ENCODE measurements at places on chromosomes 12 and 14.

DNA sequence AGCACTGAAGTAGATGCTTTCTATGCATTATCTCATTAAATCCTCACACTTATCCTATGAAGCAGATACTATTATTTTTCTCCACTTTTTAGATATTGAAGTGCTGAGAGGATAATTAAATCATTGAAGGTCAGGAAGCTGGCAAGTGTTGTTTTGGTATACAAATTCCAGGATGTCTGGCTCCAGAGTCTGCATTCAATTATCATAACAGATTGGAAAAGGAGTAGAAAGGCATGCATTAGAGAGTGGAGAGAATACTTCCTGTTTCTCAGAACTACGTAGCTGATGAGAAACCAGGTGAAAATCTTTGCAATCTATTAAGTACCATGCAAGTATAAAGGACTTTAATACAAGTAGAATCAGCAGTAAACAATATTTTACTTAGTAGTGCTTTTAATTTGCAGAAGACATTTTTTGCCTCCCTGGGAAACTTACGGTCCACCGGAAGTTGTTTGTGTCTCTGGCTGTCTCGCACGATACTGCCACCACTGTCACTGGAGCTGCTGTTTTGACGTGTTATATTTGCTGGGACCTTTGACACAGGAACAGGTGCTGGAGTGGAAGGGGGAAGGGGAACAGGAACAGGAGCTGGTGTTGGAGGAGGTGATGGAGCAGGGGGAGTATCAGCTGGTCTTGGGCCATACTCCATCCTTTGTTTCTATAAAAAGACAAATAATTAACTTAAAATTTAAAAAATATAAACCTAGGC lies 158.0 kb downstream of the EPS8 start:
- no peak for DNase-seq

DNA sequence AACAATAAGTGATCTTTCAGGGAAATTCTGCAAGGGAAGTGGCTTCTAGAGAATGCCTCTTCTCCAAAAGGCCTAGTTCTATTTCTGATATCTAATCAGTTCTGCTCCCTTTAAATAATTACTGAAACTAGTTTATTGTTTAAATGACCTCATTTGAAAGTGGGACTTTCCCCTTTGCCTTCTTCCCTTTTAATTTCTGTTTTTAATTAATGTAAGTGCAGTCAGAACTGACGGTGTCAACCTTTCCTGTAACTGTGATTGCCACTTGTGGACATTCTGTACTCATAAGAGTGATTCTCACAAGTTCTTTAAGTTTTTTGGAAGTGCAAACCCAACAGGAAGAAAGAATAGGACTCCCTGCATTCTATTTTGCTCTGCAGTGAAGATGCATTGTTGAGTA lies 265.3 kb upstream of the PLEKHG7 start:
- DNase-seq = no peak

GRCh38 chr14:105021656-105022275 lies 883 bp upstream of the CDCA4 start:
- DNase-seq = peak; percentile 48

DNA sequence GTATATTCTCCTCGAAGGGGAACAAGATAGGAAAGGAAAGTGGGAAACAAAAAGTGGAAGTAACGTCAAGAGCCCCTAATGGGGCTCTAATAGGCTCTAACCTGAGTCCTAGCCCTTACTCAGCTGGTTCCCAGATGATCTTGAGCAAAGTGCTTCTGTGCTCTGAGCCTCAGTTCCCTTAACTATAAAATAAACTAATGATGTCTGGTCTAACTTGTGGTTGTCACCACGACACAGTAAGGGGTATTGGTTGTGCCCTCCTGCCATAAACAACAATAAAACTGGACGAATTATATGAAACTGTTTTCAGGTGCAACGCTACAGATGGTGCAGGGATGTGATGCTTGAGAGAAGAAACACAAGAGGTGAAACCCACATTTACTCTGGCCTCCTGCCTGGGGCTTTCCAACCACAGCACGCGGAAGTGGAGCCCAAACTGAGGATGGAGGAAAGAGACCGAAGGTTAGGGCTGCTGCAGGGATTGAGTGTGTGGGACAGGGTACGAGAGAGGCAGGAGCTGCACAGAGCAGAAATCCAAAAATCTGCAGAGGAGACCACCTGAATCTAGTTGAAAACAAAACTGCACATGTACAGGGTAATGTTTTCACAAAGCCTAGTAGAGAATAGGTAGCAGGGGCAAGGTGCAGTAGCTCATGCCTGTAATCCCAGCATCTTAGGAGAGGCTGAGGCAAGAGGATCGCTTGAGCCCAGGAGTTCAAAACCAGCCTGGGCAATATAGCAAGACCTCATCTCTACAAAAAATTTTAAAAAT lies 45.6 kb upstream of the BCL2L14 start:
- DNase-seq = no peak

- no peak for DNase-seq
Measured at GRCh38 chr12:106633451-106633823, 50.6 kb downstream of the RFX4 start.

GRCh38 chr12:72642706-72643105 lies 370.5 kb downstream of the TRHDE start:
- DNase-seq = no peak

GRCh38 chr12:524167-524951 lies 64.6 kb downstream of the B4GALNT3 start:
- no peak for DNase-seq

DNA sequence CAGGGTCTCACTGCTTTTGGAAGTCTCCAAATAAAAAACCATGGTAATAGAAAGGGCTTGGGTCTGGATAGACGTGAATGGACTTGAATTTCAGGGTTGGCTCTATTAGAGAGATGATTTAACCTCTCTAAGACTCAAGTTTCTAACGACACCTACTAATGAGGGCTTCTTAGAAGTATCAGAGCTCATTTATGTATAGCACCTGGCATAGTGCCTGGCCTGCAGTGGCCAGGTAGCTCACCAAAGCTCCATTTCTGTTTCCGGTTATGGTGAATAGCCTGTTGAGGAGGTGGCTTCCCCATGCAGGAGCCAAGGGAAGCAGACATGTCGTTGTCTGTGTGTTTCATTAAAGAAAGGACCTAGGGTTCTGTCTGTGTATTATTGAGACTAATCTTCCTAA lies 108.6 kb downstream of the ETV6 start:
- DNase-seq = no peak

DNA sequence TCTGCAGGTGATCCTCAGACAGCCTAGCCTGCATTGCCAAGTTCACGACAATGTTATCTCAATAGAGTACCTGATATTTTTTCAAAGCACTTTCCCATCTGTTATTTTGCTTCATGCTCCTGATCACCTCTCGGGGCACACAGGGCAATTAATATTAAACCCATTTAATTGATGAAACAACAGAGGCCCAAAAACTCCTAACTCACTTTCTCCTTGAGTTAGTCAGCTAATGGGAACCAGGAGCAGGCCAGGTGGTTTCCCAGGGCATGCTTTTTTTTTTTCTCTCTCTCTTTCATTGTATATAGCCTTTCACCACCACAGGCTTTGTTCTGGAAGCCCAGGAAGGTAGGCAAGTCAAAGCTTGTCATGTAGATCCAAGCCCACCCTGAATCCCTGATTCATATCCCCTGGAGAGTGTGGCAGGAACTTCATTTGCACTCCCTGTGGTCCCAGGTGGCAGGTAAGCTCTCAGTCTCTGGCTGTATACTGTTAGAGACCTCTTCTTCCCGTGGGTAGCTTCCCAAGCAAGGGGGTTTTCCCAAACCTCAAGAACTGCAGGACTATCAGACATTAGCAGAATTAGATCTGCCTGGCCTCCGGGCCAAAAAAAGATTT lies 41.6 kb upstream of the MAP1LC3B2 start:
- DNase-seq = no peak

- no peak for DNase-seq
Measured at GRCh38 chr12:15157269-15157671, 63.9 kb downstream of the RERG start.

- no peak for DNase-seq
Measured at GRCh38 chr14:58739674-58740073, 101.9 kb downstream of the DACT1 start.

- no peak for DNase-seq
Measured at GRCh38 chr12:128817111-128818015, 6.4 kb downstream of the SLC15A4 start.

GRCh38 chr14:68506645-68507419 lies 286.0 kb downstream of the ZFP36L1 start:
- DNase-seq = no peak

GRCh38 chr12:30926243-30927221 lies at the start of gene TSPAN11:
TSPAN11 (plus strand) TSS chr12:30926748; CDS start chr12:30953992, 27,244 bp downstream.
- no peak for DNase-seq

DNA sequence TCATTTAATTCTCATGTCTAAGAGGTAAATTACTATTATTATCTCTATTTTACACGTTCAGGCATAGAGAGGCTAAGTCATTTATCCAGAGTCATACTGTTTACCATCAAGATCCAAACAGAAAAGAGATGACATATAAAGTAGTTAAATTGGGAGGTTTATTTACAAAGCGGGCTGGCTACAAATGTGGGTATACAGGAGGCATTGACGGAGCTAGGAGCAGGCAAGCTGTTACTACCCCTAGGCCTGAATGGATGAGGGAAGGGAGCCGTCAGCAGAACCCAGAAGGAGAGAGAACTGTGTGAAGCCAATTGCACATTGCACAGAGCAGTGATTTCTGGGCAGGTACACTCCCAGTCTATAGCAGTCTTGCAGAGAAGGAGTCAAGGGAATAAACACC lies 39.8 kb downstream of the DACT1 start:
- DNase-seq = no peak

DNA sequence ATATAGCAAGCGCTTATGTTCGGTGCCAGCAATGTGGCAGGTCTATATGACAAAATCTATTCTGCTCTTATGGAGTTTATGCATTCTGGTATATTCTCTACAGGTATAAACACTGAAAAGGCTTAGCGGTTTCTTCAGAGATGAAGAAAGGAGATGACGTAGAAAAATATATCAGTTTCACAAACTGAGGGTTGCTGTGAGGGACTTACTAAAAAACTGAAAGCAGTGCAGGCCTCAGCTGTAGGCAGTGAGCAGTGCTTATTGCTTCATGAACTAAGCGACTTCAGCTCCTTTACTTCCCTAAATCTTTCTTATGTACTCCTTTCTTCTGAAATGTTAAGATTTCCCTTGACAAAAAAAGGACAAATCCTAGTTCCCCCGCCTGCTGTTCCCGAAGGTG lies 4.5 kb downstream of the DDX47 start:
- no peak for DNase-seq

DNA sequence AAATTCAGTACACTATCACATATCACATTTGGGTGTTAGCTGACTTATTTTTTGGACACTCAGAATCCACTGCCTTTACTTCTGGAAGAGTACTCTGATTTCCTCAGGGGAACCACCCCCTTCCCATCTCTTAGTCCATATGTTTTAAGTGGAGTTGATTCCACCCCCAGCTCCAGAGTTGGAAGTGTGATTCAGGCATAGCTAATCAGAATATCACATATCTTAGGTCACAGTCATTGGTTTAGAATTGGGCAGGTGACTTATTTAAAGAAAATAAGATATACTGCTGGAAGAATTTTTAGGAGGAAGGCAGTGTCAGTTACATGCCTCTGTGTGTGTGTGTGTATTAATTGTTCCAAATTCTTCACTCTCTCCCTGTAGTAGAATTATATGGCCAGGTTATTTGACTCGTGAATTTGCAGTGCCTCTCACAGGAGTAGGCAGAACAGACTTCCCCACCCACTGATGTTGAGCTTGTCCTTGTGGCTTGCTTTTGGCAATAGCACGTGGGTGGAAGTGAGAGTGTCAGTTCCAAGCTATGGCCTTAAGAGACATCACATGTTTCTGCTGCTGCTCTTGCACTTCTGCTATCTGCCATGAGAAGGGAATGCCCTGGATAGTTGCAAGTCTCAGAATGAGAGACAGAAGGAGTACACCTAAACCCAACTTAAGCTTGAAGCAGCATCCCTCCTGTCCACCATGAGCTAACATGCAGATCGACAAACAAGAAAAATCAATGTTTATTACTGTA lies 6.4 kb upstream of the GAS2L3 start:
- no peak for DNase-seq

DNA sequence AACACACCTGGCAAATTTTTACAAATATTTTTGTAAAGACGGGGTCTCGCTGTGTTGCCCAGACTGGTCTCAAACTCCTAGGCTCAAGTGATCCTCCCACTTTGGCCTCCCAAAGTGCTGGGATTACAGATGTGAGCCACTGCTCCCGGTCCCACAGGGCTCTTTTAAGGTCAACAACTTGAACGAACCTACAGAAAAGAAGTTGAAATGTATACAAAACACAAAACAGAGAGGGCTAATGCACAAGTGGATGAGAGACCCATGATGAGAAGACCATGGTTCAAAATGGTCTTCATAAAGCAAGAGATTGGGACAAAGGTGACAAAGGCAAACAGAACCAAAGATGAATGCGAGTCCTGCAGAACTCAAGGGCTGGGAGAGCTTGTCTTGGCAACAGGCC lies 91.4 kb downstream of the CALM1 start:
- DNase-seq = no peak

DNA sequence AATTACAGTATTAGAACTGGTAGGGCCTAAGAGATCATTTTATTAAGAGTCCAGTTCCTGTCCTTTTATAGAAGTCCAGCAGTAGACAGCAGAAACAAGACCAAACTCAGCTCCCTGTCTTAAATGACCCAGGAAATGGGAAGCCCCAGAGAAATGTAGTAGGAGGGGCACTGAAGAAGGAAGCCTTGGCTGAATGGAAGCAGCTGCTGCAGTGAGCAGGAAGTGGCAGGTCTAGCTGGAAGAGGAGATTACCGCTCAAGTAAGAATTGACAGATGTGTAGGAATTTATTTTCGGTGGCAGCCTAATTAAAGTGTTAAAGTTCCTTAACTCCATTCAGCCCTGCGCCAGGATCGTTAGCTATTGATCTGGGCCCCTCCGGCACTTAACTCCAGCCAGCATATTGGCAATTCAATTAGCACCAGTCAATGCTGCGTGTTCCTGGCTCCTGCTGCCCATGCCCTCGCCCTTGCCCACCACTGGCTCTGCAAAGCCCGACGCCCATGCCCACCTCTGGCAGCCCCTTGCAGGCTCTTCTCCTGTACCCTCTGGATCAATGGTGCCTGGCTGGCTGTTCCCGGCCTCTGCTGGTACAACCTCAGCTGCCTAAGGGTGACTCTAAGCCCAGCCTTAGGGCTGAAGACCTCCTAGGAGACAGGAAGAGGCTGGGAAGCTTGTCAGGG lies 21.1 kb downstream of the ZFHX2 start:
- DNase-seq = no peak

- no peak for DNase-seq
Measured at GRCh38 chr12:68158432-68158831, 1.1 kb downstream of the IFNG start.

DNA sequence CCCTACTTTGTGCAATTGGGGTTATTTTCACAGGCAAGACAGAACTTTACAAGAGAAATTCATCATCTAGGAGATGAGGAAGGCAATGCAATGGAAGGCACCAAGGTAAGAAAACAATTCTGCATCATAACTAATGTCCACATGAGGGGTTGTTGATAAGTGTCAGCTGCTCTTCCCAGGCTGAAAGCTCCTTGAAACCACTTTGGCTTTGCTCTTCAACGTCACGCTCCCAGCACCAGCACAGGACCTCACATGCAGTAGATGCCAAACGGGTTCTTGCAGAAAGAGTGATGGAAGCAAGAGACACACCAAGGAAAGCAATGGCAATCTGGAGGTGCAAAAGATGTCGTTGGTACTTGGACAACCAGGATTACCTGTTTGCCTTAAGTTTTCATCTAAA lies 485.5 kb downstream of the BCL11B start:
- no peak for DNase-seq

GRCh38 chr12:26744697-26745440 lies 88.1 kb downstream of the ITPR2 start:
- no peak for DNase-seq

All from activated CD4-positive, alpha-beta T cell treated with anti-CD3 and anti-CD28 coated beads, Interleukin-2, amount 50 U/mL, for 24 hours (primary cell).